Vagina (tissue), 2 donors: ENCODE measurements at places on chromosomes 7 and 10. TPM values are rescaled to one million over a fixed set of nuclear protein-coding genes. Genes with fewer than 3 reads are reported as not detected.

- DNase-seq: no peak
These were observed 134.6 kb upstream of the TCF7L2 start for GRCh38 chr10:112815269-112816032.

The MRC1 gene
- 18.9 TPM for total RNA-seq

The GPR85 gene
- not detected for total RNA-seq

DNA sequence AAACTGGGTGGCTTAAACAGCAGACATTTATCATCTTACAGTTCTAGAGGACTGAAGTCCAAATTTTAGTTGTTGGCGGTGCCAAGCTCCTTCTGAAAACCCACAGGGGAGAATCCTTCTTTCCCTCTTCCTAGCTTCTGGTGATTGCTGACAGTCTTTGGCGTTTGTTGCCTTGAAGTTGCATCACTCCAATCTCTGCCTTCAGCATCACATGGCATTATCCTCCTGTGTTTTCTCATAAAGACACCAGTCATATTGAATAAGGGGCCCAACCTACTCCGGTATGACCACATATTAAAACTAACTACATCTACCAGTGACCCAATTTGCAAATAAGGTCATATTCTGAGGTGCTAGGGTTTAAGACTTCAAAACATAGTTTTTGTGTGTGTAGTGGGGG, 472.1 kb upstream of the IGFBP3 start:
- no peak for DNase-seq

DNA sequence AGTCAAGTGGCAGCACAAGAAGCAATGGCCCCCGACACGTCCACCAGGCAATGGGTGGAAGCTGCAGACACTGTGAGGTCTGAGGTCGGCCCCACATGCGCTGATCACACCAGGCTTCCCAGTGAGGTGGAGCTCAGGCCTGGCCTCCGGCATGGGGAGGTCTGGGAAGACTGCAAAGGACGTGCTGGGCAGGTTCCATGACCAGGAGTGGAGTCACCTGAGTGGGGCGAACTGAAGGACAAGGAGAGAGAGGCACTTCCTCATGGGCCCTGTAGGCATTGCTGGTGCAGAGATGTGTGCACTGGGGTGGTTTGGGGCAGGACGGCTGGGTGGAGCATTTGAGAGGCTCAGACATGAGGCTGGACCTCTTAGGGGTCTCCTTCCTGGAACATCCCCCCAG, 35.1 kb downstream of the C10orf120 start:
- DNase-seq: no peak

DNA sequence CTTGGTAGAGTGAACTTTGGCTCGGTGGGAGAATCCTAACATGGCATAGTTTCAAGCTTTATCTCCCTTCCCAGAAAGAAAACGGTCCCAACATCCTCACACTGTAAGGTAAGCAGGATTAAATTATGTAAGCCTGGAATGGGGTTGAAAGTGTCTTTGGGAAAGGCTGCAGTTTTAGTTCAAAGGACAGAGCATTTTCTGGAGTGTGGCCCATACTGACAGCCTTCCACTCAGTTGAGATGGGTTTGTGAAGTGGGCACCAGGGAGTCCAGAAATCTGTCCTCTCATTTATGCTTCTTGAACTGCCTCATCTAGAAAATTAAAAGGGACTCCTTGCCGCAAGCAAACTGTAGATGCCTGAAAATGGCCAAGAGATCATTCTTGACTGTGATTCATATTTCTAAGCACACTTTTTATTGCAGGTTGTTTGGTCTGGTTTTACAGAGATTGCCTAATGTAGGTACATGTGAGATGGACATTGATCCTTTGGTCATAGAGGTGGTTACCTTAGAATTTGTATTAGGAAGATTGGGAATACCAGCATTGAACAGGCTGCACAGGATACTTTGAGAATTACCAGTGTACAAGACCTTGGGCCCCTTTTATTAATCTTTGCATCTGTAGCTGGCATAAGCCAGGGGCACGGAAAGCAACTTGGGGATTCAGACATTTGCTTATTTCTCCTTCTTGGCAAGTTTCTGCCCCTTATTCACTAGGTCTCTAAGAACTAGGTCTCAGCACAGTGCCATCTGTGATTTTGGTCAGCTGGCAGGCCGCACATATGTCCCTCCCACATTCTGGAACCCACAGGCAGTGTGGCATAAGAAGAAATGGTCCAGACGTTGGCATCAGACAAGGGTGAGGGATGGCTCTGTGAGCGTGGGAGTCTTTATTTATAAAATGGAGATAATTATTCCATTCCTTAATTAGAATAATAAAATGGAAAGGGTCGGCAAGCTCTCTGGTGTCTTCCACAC, 125.9 kb downstream of the GLCCI1 start:
- DNase-seq: no peak

- no peak for DNase-seq
These were observed 141.0 kb downstream of the SH3PXD2A start for GRCh38 chr10:103714232-103714891.

The CYP2C19 gene
- total RNA-seq: 6.1 TPM

GRCh38 chr10:98577168-98577567, 130.4 kb upstream of the HPS1 start:
- DNase-seq: no peak

The HTR7 gene
- total RNA-seq: 0.74 TPM

DNA sequence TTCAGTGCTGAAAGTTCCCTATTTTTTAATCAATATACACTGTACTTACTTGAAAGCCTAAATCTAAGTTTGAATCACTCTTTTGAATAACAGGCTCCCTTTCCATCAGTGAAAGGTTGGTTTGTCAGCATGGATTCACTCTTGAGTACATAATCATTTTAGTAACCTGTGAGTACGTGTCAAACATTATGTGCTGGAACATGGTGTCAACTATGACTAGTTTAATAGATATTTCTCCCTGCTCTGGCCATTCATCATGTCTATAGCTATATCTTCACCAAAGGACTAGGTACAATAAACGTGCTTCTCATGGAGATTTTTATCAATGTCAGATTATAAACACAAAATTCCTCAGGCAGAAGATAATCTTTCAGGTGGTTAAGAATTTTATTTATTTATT, 61.7 kb upstream of the MDFIC start:
- DNase-seq: no peak

- no peak for DNase-seq
These were observed 93.4 kb upstream of the PARD3 start for GRCh38 chr10:34908481-34908880.

The SEMA3E gene
- 4.4 TPM for total RNA-seq

GRCh38 chr7:47401611-47402570, 180.0 kb downstream of the TNS3 start:
- no peak for DNase-seq

- DNase-seq: no peak
These were observed 37.9 kb downstream of the CRCP start for GRCh38 chr7:66152371-66153191.

GRCh38 chr10:31635415-31636065, 293.1 kb downstream of the ARHGAP12 start:
- no peak for DNase-seq

The CUBN gene
- 4.4 TPM for total RNA-seq

GRCh38 chr7:104900525-104901239, 113.3 kb upstream of the KMT2E start:
- no peak for DNase-seq

DNA sequence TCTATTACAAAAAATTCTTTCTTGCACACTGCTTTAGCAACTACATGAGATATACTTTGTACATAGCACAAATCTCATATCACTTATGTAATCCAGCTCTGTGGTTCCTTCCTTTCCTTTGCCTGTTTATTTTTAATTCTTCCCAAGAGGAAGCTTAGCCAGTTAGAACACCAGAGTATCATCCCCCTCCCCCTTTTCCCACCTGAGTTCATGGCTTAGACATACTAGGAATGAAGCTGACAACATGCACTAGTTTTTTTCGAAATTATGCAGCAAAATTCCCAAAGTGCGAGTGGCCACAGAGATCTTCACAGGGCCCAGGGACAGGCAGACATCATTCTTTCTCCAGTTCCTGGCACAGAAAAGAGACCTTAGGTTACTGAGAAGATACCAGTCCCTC, 17.8 kb downstream of the CAV1 start:
- no peak for DNase-seq

GRCh38 chr10:99339077-99339476, 9.9 kb downstream of the CNNM1 start:
- DNase-seq: no peak

GRCh38 chr7:40500219-40500618, 365.4 kb downstream of the SUGCT start:
- DNase-seq: no peak

- DNase-seq: no peak
These were observed 97.0 kb downstream of the ALOX5 start for GRCh38 chr10:45471059-45471458.

- DNase-seq: no peak
These were observed 1208.3 kb downstream of the GATA3 start for GRCh38 chr10:9262770-9263169.

The DGKI gene
- 1.2 TPM for total RNA-seq

DNA sequence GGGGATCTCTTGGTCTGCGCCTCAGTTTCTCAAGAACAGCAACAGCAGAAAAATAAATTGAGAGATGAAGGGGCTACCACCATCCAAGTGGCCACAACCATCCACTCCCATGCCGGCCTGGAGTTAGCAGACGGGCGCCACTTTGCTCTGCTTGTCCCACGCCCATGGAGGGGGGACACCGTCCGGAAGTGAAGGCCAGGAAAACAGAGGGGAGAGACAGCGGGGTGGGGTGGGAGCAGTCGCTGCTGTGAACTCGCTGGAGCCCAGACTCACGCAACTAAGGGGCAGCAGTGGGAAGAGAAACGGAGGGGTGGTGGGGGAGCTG, 135.4 kb downstream of the KIF20B start:
- DNase-seq: no peak

DNA sequence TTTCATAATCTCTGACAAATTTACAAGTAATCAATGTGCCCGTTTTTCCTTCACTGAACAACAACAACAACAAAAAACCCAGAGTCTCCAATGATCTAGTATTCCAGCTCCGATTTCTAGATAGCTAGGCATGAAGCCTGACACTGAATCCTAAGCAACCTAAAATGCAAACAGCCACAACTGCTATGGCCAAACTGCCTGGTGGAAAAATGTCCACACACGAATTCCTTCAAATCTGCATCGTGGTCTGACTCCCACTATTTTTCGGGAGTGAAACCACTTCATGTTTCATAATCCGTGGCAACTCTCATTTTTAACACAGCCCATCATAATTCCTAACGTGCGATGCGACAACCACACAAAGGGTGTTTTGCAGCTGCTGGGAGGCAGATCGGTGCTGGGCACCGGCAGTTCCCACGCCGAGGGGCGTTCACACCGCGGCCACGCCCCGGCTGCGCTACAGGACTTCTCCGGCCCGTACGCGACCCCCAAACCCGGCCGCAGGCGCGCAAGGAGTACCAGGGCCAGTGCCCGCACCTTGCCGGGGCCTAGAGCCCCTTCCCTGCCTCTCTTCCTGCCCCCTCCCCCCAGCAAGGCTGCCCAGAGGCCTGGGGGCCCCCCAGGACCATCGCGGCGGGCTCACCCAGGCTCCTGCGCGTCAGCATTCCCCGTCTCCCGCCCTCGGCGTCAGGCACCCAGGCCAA, 814 bp downstream of the RUFY2 start:
- DNase-seq: no peak

DNA sequence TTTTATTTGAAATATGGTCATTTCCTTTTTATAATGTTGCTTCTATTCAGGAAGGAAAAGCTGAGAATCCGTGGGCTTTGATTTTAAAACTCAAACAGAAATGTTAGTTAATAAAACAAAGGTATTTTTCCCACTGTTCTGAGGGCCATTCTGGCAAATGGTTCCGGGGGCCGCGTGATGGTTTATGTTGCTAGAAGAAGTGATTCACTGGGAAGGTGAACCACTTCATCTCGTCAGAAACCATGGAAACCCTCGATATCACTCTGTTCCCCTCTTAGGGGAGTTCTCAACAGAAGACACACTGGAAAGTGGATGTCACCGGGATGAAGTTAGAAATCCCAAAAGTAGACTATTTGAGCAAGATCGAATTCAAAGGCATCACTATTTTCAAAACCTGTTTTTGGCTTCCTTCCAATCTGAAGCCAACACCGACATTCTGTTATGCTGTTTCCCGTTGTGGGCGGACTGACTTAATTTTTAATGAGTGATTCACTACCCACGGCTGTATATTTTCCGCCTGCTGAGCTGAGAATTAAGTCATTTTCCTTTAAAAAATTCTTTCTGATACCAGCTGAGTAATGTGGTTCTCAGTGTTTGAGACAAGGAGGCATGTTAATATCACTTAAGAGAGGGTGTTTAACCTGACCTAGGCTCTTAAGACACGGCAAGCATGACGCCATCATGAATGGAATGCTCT, 84.1 kb downstream of the PTPRE start:
- DNase-seq: no peak

DNA sequence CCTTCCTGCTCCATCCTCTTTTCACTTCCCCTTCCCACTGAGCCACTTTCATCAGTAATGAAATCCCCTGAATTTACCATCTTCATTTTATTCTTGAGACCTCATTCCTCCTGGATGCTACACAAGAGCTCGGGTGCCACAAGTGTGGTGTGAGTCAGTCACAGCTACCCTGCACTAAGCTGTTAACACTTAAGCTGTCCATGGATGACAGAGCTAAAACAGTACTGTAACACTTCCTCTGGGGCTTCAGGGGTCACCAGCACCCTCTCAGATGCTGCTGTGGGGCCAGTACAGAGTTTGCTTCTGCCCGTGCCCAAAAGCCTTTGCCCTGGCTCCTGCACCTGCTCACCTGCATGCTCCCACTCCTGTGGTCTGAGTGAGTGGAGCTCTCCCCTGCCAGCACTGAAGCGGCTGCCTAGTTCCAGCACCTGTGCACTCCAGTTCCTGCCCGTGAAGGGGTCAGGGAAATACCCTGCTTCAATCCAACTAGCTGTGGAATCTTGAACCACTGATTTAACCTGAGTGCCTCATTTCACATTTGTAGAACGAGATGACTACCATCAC, 71.9 kb downstream of the POT1 start:
- DNase-seq: no peak

The SLC16A9 gene
- total RNA-seq: 3.7 TPM

GRCh38 chr7:128919241-128919640, 8.7 kb upstream of the KCP start:
- no peak for DNase-seq

DNA sequence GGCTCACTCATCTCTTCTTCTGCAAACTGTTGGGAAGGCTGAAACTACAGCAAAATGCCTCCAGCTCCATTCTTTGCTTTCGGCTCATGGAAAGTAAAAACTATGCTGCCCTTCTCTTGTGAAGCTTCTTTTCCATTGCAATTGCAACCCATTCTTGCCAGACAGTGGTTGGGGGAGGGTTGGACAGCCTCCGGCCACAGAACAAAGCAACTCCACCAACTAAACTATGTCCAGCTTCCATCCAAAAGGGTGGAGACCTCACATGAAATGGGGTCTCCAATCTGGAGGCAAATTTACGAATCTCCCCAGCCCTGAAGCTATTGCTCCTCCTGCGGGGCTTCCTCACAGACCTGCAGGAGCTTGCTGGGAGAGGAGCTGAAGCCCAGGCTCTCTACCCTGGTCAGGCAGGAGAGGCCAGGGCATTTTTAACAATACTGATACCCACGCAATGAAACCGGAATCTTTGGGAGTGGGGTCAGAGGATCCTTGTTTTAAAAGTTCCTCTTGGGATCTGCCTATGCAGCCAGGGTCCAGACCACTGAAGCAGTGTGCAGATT, 549 bp downstream of the GPNMB start:
- DNase-seq: no peak

The LIPK gene
- not detected for total RNA-seq

- no peak for DNase-seq
These were observed 38.7 kb upstream of the LEP start for GRCh38 chr7:128202287-128202957.
